Right lobe of liver (tissue), 6 donors: ENCODE measurements at places on chromosomes 7 and 10. TPM values are rescaled to one million over a fixed set of nuclear protein-coding genes. Genes with fewer than 3 reads are reported as not detected.

DNA sequence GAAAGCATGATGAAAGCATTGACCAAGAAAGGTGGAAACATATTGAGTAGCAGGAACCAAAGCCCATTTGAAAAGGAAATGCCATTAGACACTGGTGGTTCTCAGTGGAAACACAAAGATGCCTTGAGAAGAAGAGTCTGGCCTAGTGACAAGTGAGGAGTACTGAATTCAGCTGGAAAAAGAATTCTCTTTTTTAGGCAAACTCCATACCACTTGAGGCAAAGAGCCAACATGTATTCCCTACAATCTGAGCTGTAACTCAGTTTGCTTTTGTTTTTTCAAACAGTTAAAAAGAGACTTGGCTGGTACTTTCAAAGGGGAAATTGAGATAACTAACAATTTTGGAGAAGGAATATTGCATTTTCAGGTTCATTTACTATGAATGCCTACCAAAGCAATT, 624.0 kb downstream of the NRG3 start:
- no peak overlapping the region for H3K4me3 ChIP-seq
- H3K36me3 ChIP-seq: no peaks in the 10 kb centered on the region
- H3K4me1 ChIP-seq: no peaks in the 10 kb centered on the region

- no peaks in the 10 kb centered on the region for H3K36me3 ChIP-seq
- no peaks in the 10 kb centered on the region for H3K27me3 ChIP-seq
- no peak for DNase-seq
- no peak overlapping the region for H3K4me3 ChIP-seq
- H3K27ac ChIP-seq: no peak overlapping the region
Observed at GRCh38 chr7:108911016-108911415, 341.3 kb downstream of the DNAJB9 start.

GRCh38 chr10:5525561-5526341, 990 bp downstream of the CALML3 start:
- no peaks in the 10 kb centered on the region for H3K4me1 ChIP-seq
- H3K36me3 ChIP-seq: no peaks in the 10 kb centered on the region
- H3K4me3 ChIP-seq: no peak overlapping the region
- H3K27ac ChIP-seq: no peak overlapping the region
- no peak for DNase-seq

DNA sequence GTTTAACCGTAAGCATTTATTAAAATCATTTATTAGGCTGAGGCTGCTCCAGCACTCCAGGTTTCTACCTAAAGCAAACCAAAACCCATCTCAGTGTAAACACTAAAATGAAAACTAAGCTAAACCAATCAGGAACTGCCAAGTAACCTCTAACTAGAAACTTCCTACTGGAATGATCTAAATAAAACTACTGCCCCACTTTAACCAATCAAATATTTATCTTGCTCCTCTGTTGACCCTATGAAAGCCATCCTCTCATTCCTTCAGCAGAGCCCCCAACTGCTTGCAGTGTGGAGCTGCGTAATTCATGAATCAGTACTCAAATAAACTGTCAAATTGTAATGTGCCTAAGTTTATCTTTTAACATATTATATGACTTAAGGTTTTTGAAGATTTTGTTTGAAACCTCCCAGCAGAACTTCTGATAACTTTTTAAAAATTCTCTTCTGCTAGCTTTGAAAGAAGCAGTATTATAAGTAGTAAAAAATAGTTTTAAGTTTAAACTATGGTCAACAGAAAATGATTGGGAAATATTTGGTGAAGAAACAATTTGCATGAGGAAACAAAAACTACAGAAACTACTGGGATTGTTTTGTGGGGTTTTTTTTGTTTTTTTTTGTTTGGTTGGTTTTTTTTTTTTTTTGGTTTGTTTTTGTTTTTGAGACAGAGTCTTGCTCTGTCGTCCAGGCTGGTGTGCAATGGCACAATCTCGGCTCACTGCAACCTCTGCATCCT, 47.4 kb downstream of the GPR37 start:
- H3K4me1 ChIP-seq: no peaks in the 10 kb centered on the region
- no peak for DNase-seq
- H3K27ac ChIP-seq: peak overlapping the region; percentile 88
- no peaks in the 10 kb centered on the region for H3K27me3 ChIP-seq
- H3K4me3 ChIP-seq: no peak overlapping the region

DNA sequence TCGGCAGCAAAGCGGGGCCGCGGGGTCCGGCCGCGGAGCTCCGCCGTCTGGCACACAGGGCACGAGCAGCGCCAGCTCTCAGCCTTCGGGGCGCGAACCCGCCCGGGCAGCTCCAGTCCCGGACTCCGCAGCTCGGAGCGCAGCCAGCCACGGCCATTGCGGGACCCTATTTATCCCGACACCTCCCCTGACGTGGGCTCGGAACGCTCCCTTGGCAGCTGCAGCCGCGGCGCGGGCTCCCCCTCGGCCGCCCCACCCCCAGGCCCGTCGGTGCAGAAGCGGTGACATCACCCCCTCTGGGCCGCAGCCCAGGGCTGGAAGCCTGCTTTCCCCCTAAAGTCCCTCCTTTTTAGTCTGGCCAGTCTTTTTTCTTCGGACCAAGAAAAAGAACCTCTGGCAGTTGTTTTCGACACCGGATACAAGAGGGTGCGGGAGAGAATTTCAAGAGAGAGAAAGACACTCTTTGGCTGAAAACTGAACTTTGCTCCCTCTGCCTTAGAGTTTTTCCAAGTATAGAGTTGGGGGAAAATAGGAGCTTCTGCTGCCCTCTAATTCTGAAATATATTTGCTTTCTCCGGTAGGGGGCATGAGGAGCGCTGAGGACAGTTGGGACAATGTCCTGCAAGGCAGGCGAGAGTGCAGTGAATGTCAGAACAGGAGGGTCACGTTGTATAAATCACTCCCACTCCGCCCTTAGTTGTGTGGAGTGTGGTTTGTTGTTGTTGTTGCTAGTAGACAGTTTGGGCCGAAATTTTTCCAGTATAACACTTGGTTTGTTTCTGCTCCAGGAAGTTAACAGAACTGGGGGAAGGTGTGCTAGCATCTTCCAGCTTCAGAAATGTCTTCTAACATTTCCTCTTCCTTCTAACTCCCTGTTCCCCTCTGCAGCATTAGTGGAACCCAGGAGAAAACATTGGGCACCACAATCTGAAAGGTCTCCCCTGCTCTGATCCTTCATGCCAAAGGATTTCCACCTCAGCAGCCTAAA, at the start of gene SFRP4:
Gene SFRP4 (minus strand): TSS at position 145 of the 988 bp plus-strand sequence. CDS start 280 bp downstream, outside the sequence.
- no peaks in the 10 kb centered on the region for H3K4me1 ChIP-seq
- H3K27ac ChIP-seq: no peak within 1 kb of the TSS
- DNase-seq: peak; percentile 60
- H3K27me3 ChIP-seq: no peaks in the 10 kb centered on the region
- H3K36me3 ChIP-seq: no peaks in the 10 kb centered on the region
- H3K4me3 ChIP-seq: peak within 1 kb of the TSS; percentile 46

DNA sequence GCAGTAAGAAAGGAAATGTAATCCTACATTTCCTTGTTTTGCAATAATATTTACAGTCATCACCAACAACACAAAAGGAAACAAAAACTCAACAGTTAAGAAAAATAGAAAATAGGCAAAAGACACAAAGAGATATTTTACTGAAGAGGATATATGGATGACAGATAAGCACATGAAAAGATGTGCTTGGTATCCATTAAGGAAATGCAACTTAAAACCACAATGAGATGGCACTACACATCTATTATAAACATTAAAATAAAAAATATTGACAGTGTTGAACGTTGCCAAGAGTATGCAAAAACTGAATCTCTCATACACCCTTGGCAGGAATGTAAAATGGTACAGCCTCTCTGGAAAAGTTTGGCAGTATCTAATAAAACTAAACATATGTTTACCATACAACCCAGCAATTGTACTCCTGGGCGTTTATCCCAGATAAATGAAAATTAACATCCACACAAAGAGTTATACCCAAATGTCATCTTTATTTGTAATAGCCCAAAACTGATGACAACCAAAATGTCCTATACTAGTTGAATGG, 5.4 kb downstream of the CEP41 start:
- no peaks in the 10 kb centered on the region for H3K27me3 ChIP-seq
- H3K27ac ChIP-seq: no peak overlapping the region
- no peaks in the 10 kb centered on the region for H3K36me3 ChIP-seq
- DNase-seq: no peak
- H3K4me1 ChIP-seq: no peaks in the 10 kb centered on the region

GRCh38 chr7:20352573-20353306, 22.0 kb downstream of the ITGB8 start:
- no peaks in the 10 kb centered on the region for H3K36me3 ChIP-seq
- H3K4me3 ChIP-seq: no peak overlapping the region
- H3K27ac ChIP-seq: no peak overlapping the region
- no peaks in the 10 kb centered on the region for H3K27me3 ChIP-seq
- DNase-seq: no peak

GRCh38 chr7:105713488-105714465, 132.5 kb upstream of the EFCAB10 start:
- no peak overlapping the region for H3K4me3 ChIP-seq
- H3K4me1 ChIP-seq: no peaks in the 10 kb centered on the region
- no peaks in the 10 kb centered on the region for H3K27me3 ChIP-seq
- H3K36me3 ChIP-seq: no peaks in the 10 kb centered on the region
- DNase-seq: no peak

GRCh38 chr10:26486304-26486703, 48.2 kb downstream of the APBB1IP start:
- H3K4me1 ChIP-seq: no peaks in the 10 kb centered on the region
- DNase-seq: no peak
- H3K27ac ChIP-seq: peak overlapping the region; percentile 22
- H3K36me3 ChIP-seq: no peaks in the 10 kb centered on the region

DNA sequence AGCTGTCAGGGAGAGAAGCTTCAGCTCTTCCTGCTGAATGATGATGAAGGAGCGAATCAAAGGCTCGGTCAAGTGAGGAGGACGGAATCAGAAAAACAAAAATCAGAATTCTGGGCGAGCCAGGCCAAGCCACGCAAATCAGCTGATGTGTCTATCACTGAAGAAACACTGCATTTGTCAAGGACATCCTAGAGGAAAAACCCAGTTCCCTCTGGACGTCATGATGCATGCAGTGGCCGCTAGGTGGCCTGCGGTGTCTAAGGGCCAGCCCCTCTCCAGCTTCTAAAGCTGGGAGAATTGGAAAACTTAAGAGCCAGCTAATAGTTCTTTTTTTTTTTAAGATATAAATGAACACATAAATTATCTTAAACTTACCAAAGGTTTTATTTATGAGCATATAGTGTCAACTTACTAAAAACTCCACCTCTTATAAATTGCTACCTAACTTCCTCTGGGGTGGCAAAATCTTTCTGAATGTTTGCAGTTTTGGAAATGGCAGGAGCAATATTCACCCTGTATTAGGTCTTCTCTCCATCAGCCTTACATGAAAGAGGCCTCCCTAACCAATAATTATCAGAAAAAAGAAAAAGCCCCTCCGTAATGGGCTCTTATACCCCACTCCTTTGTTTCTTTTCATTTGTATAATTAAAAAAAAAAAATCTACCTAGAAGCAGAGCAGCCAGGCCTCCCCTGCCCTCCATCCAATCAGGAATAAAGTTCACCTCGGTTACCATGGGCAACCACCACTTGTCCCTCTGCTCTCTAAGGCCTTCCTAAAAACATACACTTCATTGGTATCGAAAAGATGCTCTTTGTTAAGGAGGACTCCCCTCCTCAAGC, 186.8 kb downstream of the USP6NL start:
- H3K27ac ChIP-seq: no peak overlapping the region
- H3K4me3 ChIP-seq: no peak overlapping the region
- DNase-seq: peak; percentile 59
- no peaks in the 10 kb centered on the region for H3K4me1 ChIP-seq
- no peaks in the 10 kb centered on the region for H3K27me3 ChIP-seq
- H3K36me3 ChIP-seq: no peaks in the 10 kb centered on the region

GRCh38 chr7:152335900-152336571, 99.8 kb downstream of the KMT2C start:
- H3K4me1 ChIP-seq: no peaks in the 10 kb centered on the region
- DNase-seq: no peak
- H3K4me3 ChIP-seq: peak overlapping the region; percentile 16

DNA sequence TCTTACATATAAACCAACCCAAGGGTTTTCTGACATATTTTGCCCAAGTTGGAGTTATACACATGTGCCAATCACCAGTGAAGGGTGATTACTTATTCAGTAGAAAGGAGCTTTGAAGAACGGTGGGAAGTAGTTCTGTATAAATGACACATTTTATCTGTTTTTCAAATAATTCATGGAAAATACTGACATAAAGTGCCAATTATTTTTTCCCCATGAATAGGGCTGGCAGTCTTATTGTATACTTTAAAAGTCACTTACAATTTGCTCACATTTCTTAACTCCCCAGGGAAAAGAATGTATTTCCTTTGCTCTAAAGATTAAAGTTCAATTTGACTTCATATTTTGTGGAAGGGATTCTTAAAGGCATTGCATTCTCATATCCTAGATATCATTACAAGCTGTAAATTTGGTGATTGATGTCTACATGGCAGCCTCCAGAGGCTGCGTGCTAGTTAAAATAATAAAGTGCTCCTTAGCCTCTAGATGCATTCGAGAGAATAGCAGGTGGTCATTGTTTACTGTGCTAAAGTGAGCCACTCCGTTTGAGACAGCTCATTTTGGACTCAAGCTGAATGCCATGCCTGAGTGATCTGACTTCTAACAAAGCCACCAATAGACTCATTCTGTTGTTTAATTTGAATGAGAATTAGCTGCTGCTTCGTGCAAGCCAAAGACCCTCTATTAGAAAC, 148.8 kb upstream of the NRP1 start:
- H3K4me3 ChIP-seq: no peak overlapping the region
- H3K27me3 ChIP-seq: no peaks in the 10 kb centered on the region
- no peak for DNase-seq
- H3K36me3 ChIP-seq: no peaks in the 10 kb centered on the region
- H3K27ac ChIP-seq: no peak overlapping the region
- H3K4me1 ChIP-seq: no peaks in the 10 kb centered on the region

DNA sequence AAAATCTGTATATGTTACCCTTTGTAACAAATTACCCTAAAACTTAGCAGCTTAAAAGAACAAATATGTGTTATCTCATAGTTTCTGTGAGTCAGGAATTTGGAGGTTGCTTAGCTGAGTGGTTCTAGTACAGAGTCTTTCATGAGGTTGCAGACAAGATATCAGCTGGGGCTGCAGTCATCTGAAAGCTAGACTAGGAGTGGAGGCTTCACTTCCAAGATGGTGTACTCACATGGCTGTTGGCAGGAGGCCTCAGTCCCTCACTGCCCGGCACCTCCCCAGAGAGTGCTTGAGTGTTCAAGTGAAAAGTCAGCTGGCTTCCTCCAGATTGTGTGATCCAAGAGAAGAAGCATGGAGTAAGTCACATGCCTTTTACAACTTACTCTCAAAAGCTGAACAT, 16.9 kb upstream of the GGCT start:
- no peak overlapping the region for H3K4me3 ChIP-seq
- H3K27me3 ChIP-seq: no peaks in the 10 kb centered on the region
- no peaks in the 10 kb centered on the region for H3K36me3 ChIP-seq
- DNase-seq: no peak
- no peak overlapping the region for H3K27ac ChIP-seq
- no peaks in the 10 kb centered on the region for H3K4me1 ChIP-seq

DNA sequence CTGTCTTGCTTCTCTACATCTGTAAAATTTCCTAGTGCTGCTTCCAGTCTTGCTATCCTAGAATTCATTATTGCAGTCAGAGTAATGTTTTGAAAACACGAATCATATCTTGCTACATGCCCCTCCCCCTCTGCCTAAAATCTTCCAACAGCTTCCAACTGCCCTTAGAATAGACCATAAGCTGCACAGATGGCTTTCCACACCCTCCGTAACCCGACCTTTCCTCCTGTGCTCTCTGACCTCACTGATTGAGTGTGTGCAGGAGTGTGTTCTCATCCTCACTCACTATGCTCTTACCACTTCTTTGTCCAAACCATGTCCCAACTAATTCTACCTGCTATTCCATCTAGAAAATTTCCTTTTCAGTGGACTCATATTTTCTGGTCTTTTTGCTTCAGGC, 121.2 kb upstream of the ANKRD1 start:
- no peak overlapping the region for H3K4me3 ChIP-seq
- no peak overlapping the region for H3K27ac ChIP-seq
- H3K4me1 ChIP-seq: no peaks in the 10 kb centered on the region
- no peaks in the 10 kb centered on the region for H3K27me3 ChIP-seq

The RPEL1 gene
- total RNA-seq: not detected

The ARL4A gene
- total RNA-seq: 7.2 TPM

The RHBDD2 gene
- 56.1 TPM for total RNA-seq
